ENCODE measurements at places on chromosomes 4 and X. TPM values are rescaled to one million over a fixed set of nuclear protein-coding genes. Genes with fewer than 3 reads are reported as not detected.

Gene SEC24B
- 16.9 TPM for total RNA-seq

Gene KLHL13
- 5.3 TPM for total RNA-seq

Gene ERAS
- total RNA-seq, result not detected

Gene RTL5
- 0.37 TPM for total RNA-seq

Gene RADX
- total RNA-seq, result 9.0 TPM

Gene TMSB15A
- total RNA-seq, result not detected

Gene EGF
- 15.6 TPM for total RNA-seq

Gene GLOD5
- total RNA-seq, result not detected

Gene GAB3
- total RNA-seq, result 0.20 TPM

Gene NLGN3
- 0.69 TPM for total RNA-seq

Data from NCI-H460 (cell line).